ENCODE measurements at places on chromosomes 7 and 10.

- no peak for DNase-seq
Observed at GRCh38 chr7:11625669-11626068, 206.3 kb downstream of the THSD7A start.

DNA sequence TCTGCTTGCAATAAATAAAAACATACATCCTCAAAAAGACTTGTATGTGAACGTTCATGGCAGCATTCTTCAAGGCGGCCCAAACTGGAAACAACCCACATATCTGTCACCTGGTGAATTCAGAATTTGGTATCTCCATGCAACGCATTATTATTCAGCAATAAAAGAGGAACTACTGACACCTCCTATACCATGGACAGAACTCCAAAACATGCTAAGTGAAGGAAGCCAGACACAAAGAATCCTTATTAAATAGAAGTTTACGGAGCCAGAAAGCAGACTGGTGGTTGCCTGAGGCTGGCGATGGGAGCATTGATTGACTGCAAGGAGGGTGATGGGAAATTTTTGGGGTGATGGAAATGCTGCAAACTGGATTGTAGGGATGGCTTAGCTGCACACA is 530.8 kb upstream of the DPP6 start:
- DNase-seq: no peak

- DNase-seq: no peak
Observed at GRCh38 chr10:34922138-34922537, 107.0 kb upstream of the PARD3 start.

DNA sequence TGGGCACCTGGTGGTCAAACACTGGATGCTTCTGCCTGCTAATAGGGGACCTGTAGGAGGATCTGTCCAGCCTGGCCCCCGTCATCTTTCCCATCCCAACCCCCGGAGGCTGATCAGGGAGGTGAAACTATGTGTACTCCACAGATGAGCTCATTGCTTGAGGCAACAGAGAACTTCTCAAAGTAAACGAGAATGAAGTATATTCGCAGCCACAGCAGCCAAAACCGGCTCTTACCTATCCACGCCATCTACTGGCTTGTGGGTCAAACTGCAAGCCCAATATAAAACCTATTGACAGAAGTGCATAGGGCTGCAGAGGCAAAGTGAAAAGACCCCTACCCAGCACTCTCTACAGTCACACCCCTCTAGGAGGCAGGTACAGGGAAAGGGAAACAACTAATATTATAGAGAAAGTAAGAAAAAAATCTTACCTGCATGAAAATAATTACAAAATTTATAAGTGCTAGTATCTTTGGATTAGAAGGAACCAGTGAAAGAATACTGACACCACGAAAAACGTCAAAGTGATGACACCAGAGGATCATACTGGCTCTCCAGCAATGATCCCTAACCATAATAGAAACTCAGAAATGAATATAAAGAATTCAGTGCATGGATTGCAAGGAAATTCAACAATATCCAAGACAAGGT is 973.5 kb downstream of the ANKRD7 start:
- DNase-seq: no peak

GRCh38 chr10:29377333-29377961 is 88.6 kb downstream of the LYZL1 start:
- no peak for DNase-seq

GRCh38 chr10:22853906-22854447 is 73.9 kb upstream of the ARMC3 start:
- DNase-seq: no peak

DNA sequence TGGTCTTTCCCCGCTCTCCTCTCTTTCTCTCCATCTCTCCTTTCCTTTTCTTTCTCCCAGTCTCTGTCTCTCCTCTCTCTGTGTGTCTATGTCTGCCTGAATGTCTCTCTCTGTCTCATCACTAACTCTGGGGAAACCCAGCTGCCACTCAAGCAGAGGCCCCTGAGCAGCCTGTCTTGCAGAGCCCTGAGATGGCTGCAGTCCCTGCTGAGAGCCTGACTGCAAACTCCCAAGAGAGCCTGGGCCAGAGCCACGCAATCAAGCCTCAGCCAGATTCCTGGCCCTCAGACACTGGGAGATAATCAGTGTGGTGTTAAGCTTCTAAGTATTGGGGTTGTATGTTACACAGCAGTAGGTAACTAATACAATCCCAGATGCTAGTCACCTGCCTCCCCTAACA is 91.5 kb downstream of the PAXIP1 start:
- DNase-seq: no peak

DNA sequence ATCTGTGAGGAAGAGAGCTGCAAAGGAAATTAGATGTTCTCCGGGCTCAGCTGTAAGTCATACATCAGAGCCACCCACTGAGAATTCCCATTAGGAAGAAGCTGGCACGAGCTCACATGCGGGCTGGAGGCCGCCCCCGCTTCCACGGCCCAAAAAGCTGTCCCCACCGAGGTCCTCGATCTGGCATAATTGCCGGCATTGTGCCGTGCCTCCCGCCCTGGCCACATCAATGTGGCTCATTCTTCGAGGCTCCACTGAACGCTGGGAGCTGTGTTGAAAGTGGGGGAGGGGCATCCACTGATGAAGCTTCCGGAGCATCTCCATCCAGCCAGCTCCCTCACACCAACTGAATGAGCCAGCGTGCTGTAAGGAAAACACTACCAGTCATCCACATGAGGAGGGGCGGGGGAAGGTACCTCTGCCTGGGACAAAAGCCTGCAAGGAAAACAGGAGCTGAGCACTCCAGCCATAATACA is 173.1 kb downstream of the PTPRN2 start:
- DNase-seq: no peak

- no peak for DNase-seq
Observed at GRCh38 chr10:35705671-35706070, 63.6 kb upstream of the FZD8 start.

GRCh38 chr7:16233517-16233916 is 187.8 kb downstream of the CRPPA start:
- no peak for DNase-seq

DNA sequence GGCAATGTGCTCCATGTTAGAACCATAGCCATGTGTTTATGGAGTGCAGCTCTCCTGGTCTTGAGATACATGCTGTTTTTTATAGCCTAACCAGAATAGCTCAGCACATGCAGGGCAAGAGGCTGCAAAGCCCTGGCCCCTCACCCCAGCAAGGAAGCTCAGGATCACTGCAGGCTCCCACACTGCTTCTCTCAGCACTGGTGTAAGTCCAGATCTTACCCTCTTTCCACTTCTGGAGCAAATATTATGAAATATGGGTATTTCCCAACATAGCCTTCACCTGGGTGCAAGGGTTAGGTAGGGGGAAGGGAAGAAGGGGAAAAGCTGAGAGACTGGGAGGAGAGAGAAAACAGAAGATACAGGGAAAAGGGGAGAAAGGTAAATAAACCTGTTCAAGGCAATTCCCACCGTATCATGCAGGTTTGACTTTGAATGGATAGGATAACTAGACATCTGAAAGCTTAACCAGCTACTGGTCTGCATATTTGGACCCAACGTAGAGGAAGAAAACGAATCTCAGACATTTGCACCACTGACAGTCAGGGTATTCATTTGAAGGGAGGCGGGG is 19.7 kb downstream of the SKIDA1 start:
- DNase-seq: no peak

DNA sequence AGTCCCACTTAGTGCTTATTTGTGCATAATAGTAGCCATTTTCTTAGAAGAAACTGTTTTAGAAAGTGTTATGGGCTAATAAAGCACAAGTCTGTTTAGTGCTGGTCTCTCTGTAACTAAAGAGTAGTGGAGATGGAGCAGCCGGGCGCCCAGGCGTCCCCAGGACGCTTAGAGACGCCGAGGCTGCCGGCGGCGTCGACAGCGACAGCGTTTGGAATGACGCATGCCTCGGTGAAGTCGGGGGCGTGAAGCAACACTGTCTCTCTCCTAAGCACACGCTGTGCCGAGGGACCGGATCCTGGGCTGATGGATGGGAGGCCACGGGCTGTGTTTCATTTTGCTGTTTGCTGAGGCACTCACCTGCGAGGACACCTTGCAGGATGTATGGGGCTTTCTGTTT is 588.6 kb upstream of the FOXK1 start:
- DNase-seq: no peak

GRCh38 chr10:68043030-68043429 is 32.1 kb downstream of the HERC4 start:
- DNase-seq: no peak

DNA sequence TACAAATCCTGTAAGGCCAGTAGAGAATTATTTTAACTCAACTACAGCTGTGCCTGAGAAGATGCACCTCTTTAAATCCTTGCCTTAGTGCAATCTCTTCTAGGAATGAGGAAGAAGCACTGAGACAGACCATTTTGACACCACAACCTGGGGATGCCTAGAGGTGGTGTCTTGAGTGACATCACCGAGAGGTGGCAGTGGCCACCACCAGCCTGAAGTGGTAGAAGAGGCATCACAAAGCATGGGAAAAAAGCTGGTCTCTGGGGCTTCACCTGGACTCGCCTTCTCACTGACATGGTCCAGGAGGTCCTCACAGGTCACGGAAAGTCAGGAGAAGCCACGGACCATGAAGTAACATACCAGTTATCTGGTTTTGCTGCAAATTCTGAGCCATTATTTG is 99.2 kb upstream of the PDLIM1 start:
- DNase-seq: no peak

GRCh38 chr7:80775897-80776296 is 137.5 kb downstream of the CD36 start:
- no peak for DNase-seq

DNA sequence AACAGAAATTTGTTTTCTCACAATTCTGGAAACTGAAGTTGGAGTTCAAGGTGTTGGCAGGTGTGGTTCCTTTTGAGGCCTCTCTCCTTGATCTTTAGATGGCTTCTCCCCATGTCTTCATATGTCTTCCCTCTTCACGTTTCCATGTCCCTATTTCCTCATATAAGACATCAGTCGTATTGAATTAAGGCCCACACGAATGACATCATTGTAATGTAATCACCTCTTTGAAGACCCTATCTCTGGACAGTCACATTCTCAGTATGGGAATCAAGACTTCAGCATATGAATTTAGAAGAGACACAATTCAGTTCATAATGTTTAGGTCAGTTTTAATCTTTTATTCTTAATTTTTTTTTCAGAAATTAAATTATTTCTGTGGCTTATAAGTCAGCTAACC is 19.8 kb downstream of the VTI1A start:
- no peak for DNase-seq

DNA sequence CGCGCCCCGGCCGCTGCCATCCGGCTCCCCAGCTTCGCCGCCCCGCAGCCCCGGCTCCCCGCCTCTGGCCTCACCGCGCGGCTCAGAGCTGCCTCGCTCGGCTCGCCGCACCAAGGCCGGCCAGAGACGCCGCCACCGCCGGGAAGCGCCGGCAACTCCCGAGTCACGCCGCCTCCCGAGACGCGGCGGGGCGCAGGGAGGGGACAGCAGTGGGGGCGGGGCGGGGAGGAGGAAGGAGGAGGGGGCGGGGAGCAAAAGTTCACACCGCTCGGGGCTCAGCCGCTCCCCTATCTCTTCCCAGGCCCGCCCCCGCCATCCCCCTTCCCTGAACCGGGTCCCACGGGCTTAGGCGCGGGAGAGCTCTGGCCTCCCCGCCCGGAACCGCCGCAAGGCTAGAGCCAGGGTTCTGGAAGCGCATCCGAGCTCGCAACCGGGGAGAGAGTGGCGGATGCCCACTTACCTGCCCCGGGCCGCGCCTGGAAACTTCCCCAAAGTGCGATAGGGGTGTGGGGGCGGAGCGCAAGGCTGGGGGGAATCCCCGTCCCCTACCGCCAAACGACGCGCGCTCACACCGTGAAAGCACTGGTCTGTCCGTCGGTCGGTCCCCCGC is 1.0 kb downstream of the CHST15 start:
- peak; percentile 58 for DNase-seq

Measured in activated T-cell treated with anti-CD3 and anti-CD28 coated beads, Interleukin-2, amount 50 U/mL, for 48 hours (primary cell).